Activated naive CD8-positive, alpha-beta T cell treated with anti-CD3 and anti-CD28 coated beads, Interleukin-2, amount 50 U/mL, for 16 hours (primary cell): ENCODE measurements at places on chromosomes 16 and 17.

DNA sequence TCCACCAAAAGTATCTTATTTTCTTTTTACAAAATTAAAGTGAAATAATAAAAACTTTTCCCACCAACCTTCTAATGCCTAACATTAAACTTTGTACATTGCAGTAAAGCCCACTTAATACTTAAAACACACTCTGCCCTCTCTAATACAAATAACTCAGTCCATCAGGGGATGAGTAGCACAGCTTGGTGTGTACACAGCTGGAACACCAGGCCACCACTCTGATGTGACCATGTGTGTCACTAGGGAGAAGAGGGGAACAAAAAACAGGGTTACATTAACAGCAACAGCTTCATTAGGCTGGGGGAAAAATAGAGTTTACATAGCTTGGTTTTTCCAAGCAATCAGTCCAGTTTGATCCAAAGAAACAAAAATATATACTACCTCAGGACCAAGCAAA is 295.0 kb downstream of the CEP112 start:
- DNase-seq: no peak

GRCh38 chr16:54651440-54652195 is 279.0 kb upstream of the IRX5 start:
- no peak for DNase-seq

GRCh38 chr16:84040823-84041820 is 1.5 kb downstream of the SLC38A8 start:
- DNase-seq: no peak

GRCh38 chr17:49581648-49581998 is 6.0 kb downstream of the NXPH3 start:
- DNase-seq: no peak

- DNase-seq: no peak
Measured at GRCh38 chr17:6823011-6823442, 8.5 kb downstream of the TEKT1 start.

DNA sequence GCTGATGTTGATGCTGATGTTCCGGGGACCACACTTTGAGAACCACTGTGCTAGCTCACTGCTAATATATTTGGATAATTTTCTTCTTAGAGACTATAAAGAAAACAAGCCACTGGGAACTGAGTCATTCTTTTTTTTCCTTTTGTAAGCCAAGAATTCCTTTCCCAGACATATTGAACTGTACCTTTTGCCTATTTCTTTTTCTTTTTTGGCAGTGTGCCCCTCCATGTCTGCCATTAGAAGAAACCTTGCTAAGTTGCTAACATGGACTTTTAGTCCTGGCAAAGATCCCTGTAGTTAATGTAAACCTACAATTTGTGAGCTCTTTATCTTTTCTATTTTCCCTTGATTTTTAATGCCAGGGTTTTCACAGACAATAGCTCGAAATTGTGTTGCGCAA is 17.3 kb upstream of the ERCC4 start:
- no peak for DNase-seq

GRCh38 chr16:75116081-75116910 is at the start of gene LDHD:
Gene LDHD, minus strand, starts transcription at chr16:75116780. Its CDS starts 60 bp downstream, at chr16:75116720.
- DNase-seq: no peak

DNA sequence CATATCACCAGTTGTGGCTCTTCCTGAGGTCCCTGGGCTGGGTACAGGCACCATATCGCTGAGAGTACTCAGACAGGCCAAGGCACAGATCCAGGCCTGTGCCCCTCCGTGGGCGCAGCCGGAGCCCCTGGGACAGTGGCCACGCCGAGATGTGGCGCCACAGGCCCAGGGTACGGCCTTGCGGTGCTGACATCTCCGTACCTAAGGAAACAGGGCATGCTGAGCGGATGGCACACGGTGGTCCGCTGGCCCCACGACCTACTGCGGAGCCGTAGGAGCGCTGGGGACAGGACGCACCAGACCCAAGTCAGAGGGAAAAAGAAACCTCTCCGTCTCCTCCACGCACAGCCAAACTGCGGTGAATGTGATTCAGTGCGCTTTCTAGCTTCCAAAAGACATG is 26.5 kb downstream of the NDUFAF8 start:
- DNase-seq: no peak

- no peak for DNase-seq
Measured at GRCh38 chr16:27995378-27995777, 68.1 kb downstream of the GSG1L start.

DNA sequence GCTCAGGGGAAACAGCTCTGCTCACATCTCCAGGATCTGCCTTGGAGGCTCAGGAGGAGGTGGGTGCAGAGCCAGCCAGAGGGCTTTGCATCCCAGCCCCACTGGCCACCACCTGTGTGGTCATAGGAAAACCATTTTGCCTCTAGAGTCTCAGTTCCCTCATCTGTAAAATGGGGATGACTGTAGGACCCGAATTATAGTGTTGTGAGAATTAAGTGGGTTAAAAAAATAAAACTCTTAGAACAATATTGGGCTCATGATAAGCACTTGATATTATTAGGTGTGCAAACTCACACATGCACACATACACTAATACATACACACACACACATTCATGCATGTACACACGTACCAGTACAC is 19.4 kb upstream of the JPH3 start:
- DNase-seq: no peak

DNA sequence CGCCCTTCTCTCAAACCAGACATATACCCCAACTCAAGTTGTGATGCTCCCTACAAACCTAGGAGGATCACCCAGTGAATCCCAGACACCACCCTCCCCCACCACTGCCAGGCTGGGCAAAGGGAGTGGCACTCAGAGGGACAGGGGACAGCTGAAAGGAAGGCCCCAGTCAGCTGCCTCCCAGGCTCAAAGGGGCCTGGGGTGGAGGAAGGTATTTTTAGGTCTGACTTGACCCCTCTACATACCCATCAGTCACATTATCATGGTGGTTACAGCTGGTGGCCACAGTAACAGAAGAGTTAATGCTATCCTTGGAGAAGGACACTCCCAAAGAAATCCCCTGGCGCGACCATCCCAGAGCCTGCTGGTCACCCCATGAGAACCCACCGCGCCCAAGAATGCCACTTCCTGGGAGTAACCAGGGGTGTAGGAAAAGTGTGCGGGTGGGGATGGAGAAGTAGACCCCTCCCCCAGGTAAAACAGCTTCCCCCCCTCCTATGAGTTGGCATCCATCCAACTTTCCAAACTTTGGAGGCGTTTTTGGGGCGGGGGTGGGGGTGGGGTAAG is 1.1 kb downstream of the CACNB1 start:
- no peak for DNase-seq

GRCh38 chr16:48586083-48586482 is 23.9 kb downstream of the N4BP1 start:
- DNase-seq: no peak
